Caco-2 (cell line): ENCODE measurements at places on chromosomes 12 and 14. TPM values are rescaled to one million over a fixed set of nuclear protein-coding genes. Genes with fewer than 3 reads are reported as not detected.

DNA sequence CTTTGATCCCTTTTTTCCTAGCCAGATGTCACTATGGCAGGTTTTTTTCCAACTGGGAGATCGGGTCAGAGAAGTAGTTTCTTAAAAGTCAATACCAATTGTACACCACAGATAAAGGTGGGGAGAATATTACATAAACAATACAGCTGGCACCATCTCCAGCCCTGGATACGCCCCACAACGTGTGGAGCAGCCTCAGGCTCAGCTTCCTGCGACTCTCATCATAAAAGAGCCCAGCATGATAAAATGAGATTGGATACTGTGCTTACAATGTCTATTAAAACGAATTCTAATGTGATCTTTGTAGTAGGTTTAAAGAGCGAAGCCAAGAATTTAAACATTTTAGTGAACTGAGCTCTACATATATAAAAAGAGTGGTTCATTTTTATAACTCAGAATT is 21.5 kb downstream of the EFCAB11 start:
- no peak overlapping the region for H3K4me3 ChIP-seq
- no peaks in the 10 kb centered on the region for H3K4me1 ChIP-seq
- H3K27ac ChIP-seq, result no peak overlapping the region
- H3K36me3 ChIP-seq, result no peaks in the 10 kb centered on the region
- no peaks in the 10 kb centered on the region for H3K27me3 ChIP-seq

- peaks cover 31% of the 10 kb centered on the region for H3K4me1 ChIP-seq
- no peaks in the 10 kb centered on the region for H3K36me3 ChIP-seq
- DNase-seq, result no peak
These were observed 27.4 kb upstream of the CFL2 start for GRCh38 chr14:34741840-34742239.

DNA sequence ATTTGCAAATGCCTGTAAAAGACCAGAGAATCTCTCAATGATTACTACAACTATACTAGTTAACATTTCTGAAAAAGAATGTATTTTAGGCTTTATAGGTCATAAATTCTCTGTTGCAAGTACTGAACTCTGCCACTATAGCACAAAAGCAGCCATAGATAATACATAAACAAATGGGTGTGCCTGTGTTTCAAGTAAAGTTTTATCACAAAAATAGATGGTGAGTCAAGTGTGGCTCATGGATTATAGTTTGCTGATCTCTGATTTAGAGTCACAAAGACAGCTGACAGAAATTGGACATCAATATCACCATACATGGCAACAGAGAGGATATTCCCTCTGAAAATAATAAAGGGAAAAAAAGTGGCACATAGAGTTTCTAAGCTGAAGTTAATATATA is 68.1 kb downstream of the FSCB start:
- no peak for DNase-seq
- no peaks in the 10 kb centered on the region for H3K4me1 ChIP-seq
- H3K36me3 ChIP-seq, result no peaks in the 10 kb centered on the region
- no peak overlapping the region for H3K4me3 ChIP-seq
- no peak overlapping the region for H3K27ac ChIP-seq

JPH4 gene
- not detected in 2 replicates for total RNA-seq
